ENCODE measurements at places on chromosomes 3 and 15.

DNA sequence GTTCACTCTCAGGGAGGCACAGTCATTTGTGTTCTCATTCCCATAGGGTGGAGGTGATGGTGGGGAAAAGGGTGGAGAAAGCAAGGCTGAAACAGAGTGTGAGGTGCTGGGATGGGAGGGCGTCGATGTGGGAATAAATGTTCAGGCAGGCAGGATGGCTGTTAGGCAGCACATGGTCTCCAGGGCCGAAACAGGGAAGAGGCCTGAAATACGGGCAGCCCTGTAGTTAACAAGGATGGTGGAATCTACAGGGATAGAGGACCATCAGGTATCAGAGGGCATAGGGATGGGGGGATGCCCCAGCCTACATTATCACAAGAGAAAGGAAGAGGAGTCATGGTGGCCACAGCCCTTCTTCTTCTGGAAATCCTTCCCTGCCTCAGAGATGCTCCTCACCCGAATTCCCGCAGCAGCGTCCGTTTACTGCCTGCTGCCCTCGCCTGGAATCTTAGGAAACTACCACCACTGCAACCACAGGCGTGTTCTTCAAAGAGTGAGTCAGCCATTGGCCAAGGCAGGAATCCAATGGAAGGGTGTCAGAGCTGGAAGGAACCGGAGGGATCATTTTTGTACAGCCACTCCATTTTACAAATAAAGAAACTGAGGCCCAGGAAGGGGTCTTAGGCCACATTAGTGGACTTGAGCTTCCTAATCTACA lies 49.7 kb upstream of the POMGNT2 start:
- DNase-seq, result no peak

- DNase-seq, result no peak
Observed at GRCh38 chr3:45915518-45916231, 27.6 kb upstream of the CXCR6 start.

DNA sequence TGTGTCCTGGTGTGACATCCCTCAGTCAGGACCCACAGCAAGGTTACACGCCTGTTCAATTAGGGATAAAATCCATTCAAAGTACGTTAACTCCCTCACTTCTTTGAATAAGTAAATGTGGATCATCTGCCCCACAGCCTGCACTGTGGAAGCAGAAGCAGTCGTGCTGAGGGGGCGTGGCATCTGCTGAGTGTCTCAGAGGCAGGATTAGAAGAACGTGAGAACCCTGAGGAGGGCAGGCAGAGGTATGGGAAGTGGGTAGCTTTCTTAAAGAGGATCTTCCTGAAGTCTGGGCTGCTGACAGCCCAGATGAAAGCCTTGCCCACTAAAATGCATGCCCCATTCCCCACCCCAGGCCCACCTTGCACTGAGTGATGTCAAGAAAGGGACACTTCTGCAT lies 28.5 kb downstream of the CRABP1 start:
- DNase-seq, result no peak

DNA sequence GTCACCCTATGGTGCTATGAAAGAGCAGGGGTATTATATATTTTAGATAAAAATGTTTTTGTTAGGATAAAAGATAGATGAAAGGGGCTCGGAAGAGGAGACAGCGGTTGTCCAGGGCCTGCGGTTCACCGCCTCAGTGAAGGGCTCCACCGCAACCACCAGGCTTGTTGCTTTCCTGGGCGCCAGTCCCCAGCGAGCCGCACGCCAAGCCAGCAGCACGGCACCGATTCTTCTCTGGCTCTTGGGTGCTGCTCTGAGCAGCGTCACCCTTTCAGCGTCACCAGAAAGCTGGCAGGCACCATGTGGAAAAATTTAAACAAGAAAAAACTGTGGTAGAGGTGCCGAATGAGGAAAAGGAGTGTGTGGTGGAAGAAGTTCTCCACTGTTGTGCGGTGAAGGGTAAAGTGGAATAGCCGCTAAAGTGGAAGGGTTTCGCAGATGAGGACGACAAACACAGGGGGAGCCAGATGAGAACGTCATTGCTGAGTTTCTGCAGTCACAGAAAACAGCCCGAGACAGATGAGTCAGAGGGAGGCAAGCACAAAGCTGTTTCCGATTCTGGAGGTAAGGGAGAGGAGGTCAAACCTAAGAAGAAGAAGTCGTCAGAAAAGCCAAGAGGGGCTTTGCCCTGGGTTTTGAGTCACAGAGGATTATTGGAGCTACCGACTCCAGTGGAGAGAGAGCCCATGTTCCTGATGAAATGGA lies 569.2 kb downstream of the ZBBX start:
- no peak for DNase-seq

- no peak for DNase-seq
Observed at GRCh38 chr15:28086175-28086703, 12.9 kb downstream of the OCA2 start.

GRCh38 chr3:72421126-72421525 lies 427.1 kb downstream of the SHQ1 start:
- DNase-seq, result no peak

GRCh38 chr15:33963831-33964664 lies 4.2 kb upstream of the CHRM5 start:
- no peak for DNase-seq

- no peak for DNase-seq
Observed at GRCh38 chr3:140536926-140537726, 140.7 kb upstream of the TRIM42 start.

DNA sequence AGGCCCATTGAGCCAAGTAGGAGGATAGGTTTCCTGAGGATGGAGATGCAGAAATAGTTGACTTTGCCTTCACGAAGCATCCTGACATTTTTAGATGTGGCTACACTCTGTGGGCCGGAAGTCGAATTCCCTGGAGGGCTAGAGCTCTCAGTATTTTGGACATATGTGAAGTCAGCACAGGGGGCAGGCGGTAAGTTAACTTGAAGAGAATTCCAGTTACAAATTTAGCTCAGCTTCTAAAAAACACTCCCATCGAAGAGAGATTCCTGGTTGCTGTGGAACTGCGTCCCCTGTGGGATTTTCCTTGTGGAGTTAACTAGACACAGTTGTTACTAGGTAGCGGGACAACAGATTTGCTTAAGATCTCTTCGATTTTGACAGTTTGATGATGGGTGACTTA lies 161.9 kb upstream of the RGMA start:
- DNase-seq, result no peak

DNA sequence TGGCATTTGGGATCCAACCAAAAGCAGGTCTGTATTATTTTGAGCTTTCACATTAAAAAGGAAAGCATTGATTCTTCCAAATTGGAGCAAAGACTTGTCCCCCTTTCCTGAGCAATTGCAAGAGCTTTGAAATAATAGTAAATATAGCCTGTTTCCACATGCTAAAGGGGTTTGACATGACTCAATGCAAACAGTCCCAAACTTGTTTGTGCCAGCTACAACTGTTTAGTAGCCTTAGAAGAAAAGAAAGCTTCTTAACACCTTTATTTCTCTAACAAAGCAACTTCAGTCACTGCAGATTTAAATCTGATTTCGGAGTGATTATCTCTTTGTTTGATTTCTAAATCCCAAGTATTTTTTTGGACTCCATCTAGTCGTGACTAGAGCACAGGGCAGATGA lies 180.2 kb downstream of the SEMA6D start:
- DNase-seq, result no peak

- peak; percentile 25 for DNase-seq
Observed at GRCh38 chr3:71064291-71064955, 519.1 kb downstream of the FOXP1 start.

GRCh38 chr3:194312743-194313281 lies 38.3 kb downstream of the CPN2 start:
- DNase-seq, result no peak

- DNase-seq, result no peak
Observed at GRCh38 chr3:65995030-65995429, 43.7 kb downstream of the MAGI1 start.

- DNase-seq, result no peak
Observed at GRCh38 chr15:42994546-42994945, 74.0 kb upstream of the TTBK2 start.

DNA sequence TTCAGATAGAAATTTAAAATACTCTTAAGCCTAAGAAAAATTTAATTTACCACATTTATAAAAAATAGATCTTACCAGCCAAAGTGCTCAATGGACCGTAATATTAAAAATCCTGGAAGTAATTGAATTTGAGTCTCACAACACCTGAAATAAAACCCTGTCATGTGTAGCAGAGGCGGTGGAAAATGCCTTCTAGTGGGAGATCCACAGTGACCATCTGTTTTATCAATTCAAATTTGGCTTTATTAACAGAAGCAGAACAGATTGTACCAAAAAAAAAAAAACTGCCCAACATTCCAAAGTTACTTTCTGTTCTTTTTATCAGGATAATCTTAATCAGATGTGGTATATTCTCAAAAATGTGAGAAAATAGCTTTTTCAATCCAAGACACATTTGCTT lies 71.7 kb downstream of the DMXL2 start:
- no peak for DNase-seq
